Stimulated activated CD8-positive, alpha-beta memory T cell treated with anti-CD3 and anti-CD28 coated beads, Interleukin-12 subunit alpha, Interleukin-12 subunit beta, amount 100 ng/mL, for 1 hour (primary cell): ENCODE measurements at places on chromosomes 1 and 21.

GRCh38 chr1:185720633-185721272 is 13.4 kb upstream of the HMCN1 start:
- no peak for DNase-seq

- DNase-seq: no peak
These were observed 27.4 kb downstream of the BACE2 start for GRCh38 chr21:41195311-41195710.

- DNase-seq: no peak
These were observed 115.1 kb downstream of the LHX4 start for GRCh38 chr1:180345148-180345547.

DNA sequence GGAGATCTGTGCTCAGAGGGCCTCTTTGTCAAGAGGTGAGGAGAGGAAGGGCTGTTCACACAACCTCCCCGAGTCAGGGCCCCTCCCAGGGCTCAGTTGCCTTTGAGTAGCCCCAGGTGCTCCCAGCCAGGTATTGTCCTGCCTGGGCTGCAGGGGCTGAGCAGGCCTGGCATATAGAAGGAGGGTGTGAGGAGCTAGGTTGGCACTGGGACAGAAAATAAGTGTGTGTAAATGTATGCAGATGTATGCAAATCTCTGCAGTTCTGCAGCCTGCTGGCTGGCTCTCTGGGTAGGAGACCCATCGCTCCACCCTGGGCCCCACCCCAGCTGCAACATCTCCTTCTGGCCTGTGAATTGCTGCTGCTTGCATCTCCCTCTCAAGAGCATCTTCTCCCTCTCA is 52.4 kb downstream of the NAV1 start:
- DNase-seq: no peak

DNA sequence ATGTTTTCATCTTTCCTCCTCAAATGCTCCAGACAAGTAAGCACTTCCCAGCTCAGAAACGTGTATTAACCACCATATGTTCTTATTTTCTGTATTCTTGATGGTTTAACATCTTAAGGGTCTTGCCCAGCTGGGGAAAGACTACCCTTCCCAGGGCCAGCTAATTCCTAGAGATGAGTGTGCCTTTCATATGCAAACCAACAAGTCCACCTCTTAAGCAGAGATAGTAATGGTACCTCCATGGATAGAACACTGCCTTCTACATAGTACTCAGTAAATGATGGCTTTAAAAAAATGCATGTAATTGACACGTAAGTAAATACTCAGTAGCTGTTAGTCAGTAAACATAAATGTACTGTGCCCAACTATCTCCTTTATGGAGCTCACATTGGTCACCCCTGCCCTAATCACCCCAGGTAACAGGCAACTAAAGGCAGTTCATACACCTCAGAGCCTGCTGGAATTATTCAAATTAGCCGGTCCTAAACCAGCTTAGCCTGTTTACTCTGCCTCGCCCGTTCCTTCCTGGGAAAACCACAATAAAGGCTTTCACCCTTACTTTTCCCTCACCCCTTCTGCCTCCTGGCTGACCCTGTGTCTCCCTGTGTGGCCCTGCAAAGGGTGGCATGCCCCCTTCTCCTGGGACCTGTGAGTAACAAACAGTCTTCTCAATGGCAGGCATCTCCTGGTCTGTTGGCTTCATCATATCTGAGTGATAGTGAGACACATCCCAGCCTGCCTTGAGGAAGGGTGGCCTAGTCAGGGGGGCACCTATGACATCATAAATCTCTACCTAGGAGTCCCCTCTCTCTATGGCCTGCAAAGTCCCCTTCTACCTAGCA is 40.1 kb upstream of the KLHDC7A start:
- DNase-seq: no peak

- DNase-seq: no peak
These were observed 32.3 kb upstream of the LBR start for GRCh38 chr1:225460021-225460736.

GRCh38 chr1:202140833-202141232 is 3.7 kb downstream of the ARL8A start:
- DNase-seq: no peak

DNA sequence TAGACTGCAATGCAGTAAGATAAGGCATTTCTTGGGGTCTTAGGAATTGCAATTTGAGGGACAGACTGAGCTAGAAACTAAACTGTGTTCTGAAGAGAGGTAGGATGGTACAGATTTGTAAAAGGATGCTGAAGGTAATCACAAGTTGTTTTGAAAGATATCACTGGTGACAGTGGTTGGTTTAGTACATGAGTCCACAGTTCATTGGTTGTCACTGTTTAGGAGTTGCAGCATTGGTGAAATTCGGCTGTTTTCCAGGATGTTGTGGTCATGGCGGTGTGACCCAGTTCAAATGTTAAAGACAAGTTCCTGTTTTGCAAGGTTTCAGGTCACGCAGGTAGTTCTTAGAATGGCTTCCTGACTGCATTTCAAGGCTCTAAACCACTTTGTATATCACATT is 292.8 kb upstream of the B3GALT2 start:
- DNase-seq: peak; percentile 36
